NCI-H446 treated with DMSO at 0.1 percent for 48 hours (cell line): ENCODE measurements at places on chromosomes 1 and 21.

GRCh38 chr1:196415978-196416377, 192.3 kb downstream of the KCNT2 start:
- no peak for DNase-seq

DNA sequence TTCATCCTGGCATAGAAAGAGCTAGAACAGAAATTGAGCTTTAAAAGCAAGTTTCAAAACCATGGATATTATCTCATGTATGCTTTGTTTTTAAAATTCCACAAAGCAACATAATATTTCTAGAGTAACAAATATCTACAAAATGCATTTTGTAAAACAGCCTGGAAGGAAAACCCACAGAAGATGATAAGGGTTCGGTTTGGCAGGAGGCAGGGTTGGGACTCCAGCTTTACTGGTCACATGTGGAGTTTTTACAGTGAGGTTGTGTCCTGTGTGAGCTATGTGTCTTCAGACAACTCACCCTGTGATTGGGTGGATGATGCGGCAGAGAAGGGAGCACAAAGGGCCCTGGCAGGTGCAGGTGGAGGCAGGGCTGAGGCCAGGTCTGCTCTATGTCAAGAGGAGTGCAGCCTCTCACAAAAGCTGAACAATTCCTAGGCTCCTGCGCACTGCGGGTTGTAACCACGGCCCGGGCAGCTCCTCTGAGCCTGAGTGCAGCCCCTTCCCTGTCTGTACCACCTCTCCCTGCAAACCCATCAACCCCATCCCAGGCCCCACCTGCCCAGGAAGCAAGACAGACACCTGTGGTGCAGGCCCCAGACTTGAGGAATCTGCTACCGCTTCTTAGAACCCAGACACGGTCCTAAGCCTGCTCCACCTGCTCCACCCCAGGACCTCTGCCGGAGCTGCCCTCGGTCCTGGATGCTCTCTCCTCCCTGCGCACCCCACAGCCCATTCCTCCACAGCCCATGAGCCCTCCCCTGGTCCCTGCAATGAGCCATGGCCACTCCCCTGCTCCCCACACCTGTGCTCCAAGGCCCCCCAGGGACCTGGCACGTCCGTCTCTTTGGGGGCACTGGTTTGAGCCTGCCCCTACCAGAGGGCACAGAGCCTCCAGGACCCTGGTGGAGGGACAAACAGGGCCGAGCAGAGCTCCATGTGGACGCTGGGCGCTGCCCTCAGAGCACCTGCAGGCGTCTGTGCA, 2.8 kb upstream of the COL18A1 start:
- DNase-seq = no peak

GRCh38 chr1:109821221-109821669, 57.5 kb upstream of the EPS8L3 start:
- DNase-seq = no peak

DNA sequence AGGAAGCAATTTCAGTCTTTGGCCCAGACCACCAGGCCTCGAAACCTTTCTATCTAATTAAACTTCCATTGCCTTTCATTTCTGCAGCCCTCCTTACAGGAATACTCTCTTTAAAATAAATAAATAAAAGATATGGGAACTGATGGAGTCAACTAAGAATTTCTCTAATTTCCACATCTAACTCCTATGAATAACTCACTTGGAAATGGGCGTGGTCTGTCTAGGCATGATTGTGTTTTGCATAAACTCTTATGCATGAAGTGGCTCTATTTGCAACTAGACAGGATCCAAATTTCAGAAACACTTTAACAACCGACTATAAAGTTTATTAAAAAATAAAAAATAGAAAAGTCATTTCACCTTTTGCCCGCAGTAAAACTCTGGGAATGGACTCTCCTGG, 199.5 kb downstream of the ADSS2 start:
- no peak for DNase-seq

DNA sequence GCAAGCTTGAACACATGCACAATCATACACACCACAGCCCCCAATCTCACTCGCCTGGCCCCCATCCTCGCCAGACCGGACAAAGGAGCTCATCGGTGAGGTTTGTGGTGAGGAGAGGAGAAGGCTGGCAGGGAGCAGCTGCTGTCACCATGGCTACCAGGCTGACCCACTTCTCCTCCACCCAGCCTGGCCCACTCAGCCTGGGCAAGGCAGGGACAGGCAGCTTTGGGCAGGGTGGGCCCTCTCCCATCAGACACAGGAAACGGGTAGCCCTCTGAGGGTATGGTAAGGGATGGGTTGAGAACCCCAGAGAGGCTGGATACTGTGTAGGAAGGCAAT, 15.9 kb downstream of the RIMS3 start:
- DNase-seq = no peak

DNA sequence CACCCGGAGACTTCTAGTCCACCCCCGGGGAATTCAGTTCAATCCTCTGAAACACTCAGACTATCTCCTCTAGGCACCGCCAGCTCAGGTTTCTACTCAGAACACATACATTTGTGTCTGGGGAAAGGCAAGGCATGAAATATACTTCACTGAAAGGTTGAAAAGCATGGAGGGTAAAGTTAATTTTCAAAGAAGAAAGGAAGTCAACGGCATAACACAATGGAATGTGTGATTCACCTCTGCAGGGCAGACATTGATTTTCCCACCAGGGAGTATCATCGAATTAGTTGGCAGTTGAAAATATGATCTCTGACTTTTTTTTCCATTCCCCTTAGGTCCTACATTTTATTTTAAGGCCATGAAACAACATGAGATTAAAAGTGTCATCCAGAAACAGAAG, 669.4 kb downstream of the SMYD3 start:
- DNase-seq = no peak

GRCh38 chr1:108848806-108849205, 8.1 kb downstream of the AKNAD1 start:
- no peak for DNase-seq

GRCh38 chr1:53725238-53725689, 13.7 kb downstream of the GLIS1 start:
- no peak for DNase-seq
